ENCODE measurements at places on chromosomes 6 and 20. TPM values are rescaled to one million over a fixed set of nuclear protein-coding genes. Genes with fewer than 3 reads are reported as not detected.

SFTA2 gene
- not detected for total RNA-seq

WFDC2 gene
- total RNA-seq, result 0.95 TPM

SNX9 gene
- total RNA-seq, result 27.0 TPM

HLA-DQB2 gene
- total RNA-seq, result not detected

IL17F gene
- not detected for total RNA-seq

KIF25 gene
- total RNA-seq, result 1.6 TPM

DNA sequence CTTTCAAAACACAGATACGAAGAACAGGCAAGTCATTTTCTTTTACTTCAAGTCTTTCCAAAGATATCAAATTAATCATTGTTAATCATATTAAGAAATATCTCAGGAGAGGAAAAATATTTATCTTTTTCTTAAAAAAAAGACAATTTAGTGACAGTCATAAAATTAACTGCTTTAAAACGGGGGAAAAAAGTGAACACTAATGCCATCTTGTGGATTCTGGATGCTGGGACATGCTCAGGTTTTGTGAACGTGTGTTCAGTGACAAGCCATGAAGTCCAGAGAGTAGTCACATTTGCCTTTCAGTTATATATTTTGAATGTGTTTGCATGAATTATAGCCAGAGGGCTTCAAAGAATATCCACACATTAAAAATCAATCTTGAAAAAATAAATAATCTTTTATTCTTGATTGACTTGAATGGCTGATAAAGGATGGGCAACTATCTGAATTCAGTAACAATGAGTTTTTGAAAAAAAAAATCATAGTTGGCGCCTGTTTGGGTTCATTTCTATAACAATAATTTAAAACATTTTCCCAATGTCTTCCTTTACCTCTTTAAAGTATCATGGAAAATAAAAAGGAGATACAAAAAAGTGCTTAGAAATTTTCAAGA is 74.7 kb upstream of the NOX3 start:
- peaks cover 10% of the 10 kb centered on the region for H3K4me1 ChIP-seq
- DNase-seq, result peak; percentile 68
- no peak overlapping the region for H3K27ac ChIP-seq
- no peaks in the 10 kb centered on the region for H3K27me3 ChIP-seq
- no peaks in the 10 kb centered on the region for H3K36me3 ChIP-seq

DNA sequence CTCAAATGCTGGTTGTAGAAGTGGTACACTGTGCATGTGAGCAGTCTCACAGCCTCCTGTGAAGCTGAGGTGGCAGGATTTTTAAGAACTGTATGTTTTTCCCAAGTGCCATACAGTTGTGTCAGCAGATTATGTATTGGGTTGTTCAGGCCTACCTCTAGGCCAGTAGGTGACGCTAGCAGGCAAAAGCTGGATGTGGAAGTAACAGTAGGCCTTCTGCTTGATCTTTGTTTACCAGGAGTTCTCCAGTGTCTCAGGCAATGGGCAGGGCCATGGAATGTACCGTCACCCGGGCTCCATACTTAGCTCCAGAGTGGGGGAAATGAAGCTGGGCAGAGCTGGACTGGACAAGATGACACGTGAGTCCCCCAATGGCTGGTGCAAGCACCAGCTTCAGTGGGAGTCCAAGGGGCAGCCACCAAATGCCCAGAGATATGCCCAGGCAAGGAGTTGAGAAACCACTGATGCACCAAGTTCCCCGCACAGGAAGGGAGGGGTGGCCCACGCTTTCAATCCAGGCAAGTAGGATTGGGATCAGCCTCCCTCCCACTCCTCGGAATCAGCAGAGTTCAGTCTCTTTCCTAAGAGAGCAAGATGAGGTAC is 289.7 kb downstream of the HTR1B start:
- H3K4me3 ChIP-seq, result no peak overlapping the region
- DNase-seq, result peak; percentile 39
- no peaks in the 10 kb centered on the region for H3K36me3 ChIP-seq
- H3K27me3 ChIP-seq, result no peaks in the 10 kb centered on the region

DNA sequence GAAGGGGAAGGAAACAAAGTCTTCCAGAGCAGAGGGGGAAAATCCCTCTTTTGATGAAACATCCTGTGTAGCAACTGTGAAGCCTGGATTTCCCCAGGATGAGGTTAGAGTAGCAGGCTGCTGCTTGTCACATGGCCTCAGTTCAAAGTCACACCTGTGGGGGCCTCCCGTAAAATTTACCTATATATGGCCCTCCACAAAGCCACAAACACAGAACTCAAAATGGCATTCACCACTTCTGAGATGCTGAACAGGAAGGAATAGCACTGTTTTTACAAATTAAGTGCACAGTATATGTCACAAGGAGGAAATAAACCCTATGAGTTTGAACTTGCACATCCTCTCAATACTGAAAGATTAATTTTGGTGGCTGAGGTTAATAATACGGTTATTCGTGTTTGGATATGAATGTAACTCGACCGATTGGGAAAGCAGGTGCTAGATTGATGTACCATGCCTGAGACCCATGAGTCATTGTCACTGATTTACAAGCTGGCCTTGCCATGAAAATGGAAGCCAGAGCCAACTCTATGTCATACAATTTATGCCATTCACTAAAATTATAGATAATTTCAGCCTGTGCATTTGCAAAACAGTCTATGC is 70.6 kb downstream of the SGK1 start:
- no peaks in the 10 kb centered on the region for H3K36me3 ChIP-seq
- no peaks in the 10 kb centered on the region for H3K4me1 ChIP-seq
- H3K27me3 ChIP-seq, result no peaks in the 10 kb centered on the region
- no peak overlapping the region for H3K27ac ChIP-seq

GRCh38 chr6:78192057-78192456 is 539.2 kb downstream of the MEI4 start:
- no peak overlapping the region for H3K4me3 ChIP-seq
- no peak for DNase-seq
- H3K36me3 ChIP-seq, result no peaks in the 10 kb centered on the region
- no peaks in the 10 kb centered on the region for H3K4me1 ChIP-seq
- no peaks in the 10 kb centered on the region for H3K27me3 ChIP-seq
- no peak overlapping the region for H3K27ac ChIP-seq

DNA sequence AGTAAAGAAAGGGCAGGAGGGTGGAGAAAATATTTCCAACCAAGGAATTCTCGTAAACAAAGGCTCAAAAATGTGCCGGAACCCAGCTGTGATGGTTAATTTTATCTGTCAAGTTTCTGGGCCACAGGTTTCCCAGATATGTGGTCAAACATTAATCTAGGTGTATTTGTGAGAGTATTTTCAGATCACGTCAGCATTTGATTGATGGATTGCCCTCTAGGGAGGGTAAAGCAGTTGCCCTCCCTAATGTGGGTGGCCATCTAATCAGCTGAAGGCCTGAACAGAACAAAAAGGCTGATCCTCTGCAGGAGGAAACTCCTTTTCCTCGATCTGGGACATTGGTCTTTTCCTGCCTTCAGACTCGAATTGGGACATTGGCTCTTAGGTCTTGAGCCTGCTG is 298.7 kb upstream of the TCF21 start:
- no peaks in the 10 kb centered on the region for H3K36me3 ChIP-seq
- H3K27me3 ChIP-seq, result no peaks in the 10 kb centered on the region
- H3K4me3 ChIP-seq, result no peak overlapping the region
- no peaks in the 10 kb centered on the region for H3K4me1 ChIP-seq

DNA sequence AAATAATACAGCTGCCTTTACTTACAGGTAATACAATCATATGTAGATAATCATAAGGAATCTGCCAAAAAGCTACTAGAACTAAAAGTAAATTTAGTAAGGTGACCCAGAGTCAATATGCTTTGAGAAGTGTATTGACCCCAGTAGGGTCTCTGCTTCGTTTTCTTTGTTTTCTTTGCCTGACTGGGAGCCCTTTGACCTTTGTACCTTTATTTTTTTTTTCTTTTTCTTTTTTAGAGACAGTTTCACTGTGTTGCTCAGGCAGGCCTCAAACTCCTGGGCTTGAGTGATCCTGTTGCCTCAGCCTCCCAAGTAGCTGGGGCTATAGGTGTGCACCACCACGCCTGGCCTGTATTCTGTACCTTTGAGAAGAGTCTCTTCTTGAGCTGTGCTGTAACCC is 17.9 kb downstream of the RAB5IF start:
- H3K4me1 ChIP-seq, result no peaks in the 10 kb centered on the region
- no peaks in the 10 kb centered on the region for H3K27me3 ChIP-seq
- no peak for DNase-seq
- H3K36me3 ChIP-seq, result no peaks in the 10 kb centered on the region

GRCh38 chr6:141488488-141488887 is 644.2 kb upstream of the GJE1 start:
- DNase-seq, result no peak
- no peaks in the 10 kb centered on the region for H3K4me1 ChIP-seq
- H3K36me3 ChIP-seq, result no peaks in the 10 kb centered on the region
- H3K27ac ChIP-seq, result no peak overlapping the region

DNA sequence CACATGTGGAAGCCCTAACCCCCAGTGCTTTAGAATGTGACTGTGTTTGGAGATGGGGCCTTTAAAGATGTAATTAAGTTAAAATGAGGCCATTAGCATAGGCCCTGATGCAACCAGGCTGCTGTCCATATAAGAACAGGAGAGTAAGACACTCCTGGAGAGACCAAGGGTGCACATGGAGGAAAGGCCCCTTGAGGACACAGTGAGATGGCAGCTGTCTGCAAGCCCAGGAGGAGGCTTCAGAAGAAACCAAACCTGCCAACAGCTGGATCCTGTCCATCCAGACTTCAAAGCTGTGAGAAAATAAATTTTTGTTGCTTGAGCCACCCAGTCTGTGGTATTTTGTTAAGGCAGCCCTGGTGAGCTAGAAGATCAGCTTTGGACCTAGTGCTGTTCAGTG is 16.8 kb upstream of the SNRPB2 start:
- H3K27me3 ChIP-seq, result no peaks in the 10 kb centered on the region
- H3K4me3 ChIP-seq, result no peak overlapping the region
- peaks cover 11% of the 10 kb centered on the region for H3K4me1 ChIP-seq
- no peak overlapping the region for H3K27ac ChIP-seq
- no peaks in the 10 kb centered on the region for H3K36me3 ChIP-seq

DNA sequence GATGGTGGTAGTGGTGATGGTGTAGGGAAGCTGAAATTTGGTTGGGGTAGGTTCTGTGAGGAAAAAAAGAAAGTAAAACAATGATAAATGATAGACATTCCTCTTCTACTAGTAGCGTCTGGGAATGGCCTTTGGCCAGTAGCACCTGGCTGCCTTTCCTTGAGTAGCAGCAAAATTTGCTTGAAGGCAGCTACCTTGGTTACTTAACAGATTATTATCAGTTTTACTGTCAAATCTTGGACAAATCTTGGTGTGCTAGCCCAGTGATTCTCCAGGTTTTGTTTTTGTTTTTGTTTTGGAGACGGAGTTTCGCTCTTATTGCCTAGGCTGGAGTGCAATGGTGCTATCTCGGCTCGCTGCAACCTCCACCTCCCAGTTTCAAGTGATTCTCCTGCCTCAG is 26.4 kb downstream of the LIN28B start:
- peak overlapping the region; percentile 44 for H3K27ac ChIP-seq
- H3K4me1 ChIP-seq, result peaks cover 30% of the 10 kb centered on the region
- peaks cover 7% of the 10 kb centered on the region for H3K36me3 ChIP-seq
- no peaks in the 10 kb centered on the region for H3K27me3 ChIP-seq
- no peak for DNase-seq

DNA sequence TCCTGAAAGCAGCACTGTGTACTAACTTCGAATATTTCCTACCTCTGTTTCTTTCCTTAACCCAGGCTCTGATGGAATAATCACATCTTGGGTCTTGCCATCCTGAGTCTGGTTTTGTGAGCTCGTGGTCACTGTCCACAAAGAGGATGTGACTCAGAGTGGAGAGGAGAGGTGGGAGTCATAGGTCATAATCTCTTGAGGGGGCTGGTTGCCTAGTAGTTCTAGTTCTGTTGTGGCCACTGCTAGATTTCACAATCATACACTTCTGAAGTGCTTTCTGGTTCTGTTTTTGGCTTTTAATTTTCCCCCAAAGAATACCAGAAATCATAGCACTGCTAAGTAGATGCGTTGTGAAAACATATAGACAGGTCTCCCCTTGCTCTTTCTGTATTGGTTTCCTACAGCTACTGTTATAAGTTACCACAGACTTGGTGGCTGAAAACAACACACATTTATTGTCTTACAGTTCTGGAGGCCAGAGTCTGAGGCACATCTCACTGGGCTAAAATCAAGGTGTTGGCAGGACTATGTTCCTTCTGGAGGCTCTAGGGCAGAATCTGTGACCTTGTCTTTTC is 102.8 kb downstream of the NRSN1 start:
- H3K4me3 ChIP-seq, result no peak overlapping the region
- no peak for DNase-seq
- H3K36me3 ChIP-seq, result no peaks in the 10 kb centered on the region
- H3K27ac ChIP-seq, result no peak overlapping the region

DNA sequence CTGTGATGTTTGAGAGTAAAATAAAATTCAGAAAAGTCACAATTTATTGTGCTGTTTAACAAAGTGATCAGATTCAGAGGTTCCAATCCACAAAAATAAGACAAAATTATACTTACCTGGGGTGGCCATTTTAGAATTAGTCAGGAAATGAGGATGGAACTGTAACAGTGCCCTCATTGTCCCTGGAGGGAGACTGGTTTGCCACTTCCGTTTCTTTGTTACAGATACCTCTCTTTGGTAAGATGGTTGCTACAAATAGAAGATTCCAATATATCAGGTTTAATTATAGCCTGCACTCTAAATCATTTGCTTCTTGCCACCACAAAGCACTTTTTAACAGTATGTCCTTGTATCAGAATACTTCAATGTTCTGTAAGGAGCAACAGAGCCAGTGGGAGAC is 95.6 kb downstream of the CTNNBL1 start:
- no peak for DNase-seq
- no peaks in the 10 kb centered on the region for H3K27me3 ChIP-seq
- no peak overlapping the region for H3K4me3 ChIP-seq
- H3K36me3 ChIP-seq, result no peaks in the 10 kb centered on the region
- no peaks in the 10 kb centered on the region for H3K4me1 ChIP-seq

- H3K4me1 ChIP-seq, result peaks cover under 1% of the 10 kb centered on the region
- H3K27me3 ChIP-seq, result no peaks in the 10 kb centered on the region
- H3K36me3 ChIP-seq, result no peaks in the 10 kb centered on the region
- no peak overlapping the region for H3K4me3 ChIP-seq
- H3K27ac ChIP-seq, result no peak overlapping the region
- no peak for DNase-seq
These were observed 14.7 kb downstream of the ENPP3 start for GRCh38 chr6:131651782-131652181.

DNA sequence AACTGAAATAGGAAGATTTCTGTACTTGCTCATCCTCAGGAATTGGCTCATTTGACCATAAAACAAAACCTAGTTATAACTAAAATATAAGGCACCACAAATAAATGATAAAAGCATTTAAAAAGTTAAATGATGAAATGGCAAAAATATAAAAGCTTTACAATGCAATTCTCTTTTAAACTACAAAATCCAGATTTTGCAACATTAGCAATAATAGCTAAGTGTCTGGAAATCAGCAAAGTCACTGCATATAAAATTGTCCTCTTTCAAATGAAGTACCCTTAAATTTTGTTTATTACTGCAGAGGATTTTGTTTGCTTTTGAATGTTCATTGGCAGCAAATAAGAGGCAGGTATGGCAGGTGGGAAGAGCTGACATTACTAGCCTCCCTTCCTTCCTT is 270.4 kb upstream of the RSPO3 start:
- no peak overlapping the region for H3K4me3 ChIP-seq
- no peaks in the 10 kb centered on the region for H3K27me3 ChIP-seq
- H3K36me3 ChIP-seq, result no peaks in the 10 kb centered on the region
- no peak for DNase-seq
- H3K4me1 ChIP-seq, result no peaks in the 10 kb centered on the region
